NCI-H526 treated with DMSO at 0.1 percent for 48 hours (cell line): ENCODE measurements at places on chromosomes 5 and 9.

DNA sequence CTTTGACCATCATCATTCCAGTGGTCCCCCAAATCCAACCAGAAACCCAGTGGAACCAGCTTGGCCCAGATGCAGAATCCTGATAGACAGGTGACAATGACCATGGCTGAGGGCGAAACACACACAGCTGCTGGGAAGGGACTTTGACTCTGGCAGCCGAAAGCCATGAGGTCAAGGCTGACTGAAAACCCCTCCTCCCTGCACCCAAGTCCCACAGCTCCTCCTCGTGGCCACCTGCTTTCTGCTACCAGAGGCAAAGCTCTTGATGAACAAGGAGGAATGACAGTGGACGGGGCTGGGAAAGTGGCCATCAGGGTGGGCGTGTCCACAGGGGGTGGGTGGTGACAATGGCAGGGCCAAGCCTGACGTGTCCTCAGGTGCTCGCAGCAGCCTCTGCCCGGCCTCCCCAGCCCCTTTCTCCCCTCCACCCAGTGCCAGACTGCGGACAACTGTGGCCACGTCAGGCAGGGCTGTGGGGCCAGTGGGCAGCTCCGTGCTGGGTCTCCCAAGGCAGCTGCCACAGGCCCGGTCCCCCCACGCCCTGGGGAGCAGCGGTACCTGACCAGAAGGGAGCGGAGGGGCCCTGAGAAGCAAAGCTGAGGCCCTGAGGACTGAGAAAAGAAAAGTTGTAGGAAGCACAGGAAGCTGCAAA lies 30.8 kb upstream of the SARDH start:
- DNase-seq: no peak

DNA sequence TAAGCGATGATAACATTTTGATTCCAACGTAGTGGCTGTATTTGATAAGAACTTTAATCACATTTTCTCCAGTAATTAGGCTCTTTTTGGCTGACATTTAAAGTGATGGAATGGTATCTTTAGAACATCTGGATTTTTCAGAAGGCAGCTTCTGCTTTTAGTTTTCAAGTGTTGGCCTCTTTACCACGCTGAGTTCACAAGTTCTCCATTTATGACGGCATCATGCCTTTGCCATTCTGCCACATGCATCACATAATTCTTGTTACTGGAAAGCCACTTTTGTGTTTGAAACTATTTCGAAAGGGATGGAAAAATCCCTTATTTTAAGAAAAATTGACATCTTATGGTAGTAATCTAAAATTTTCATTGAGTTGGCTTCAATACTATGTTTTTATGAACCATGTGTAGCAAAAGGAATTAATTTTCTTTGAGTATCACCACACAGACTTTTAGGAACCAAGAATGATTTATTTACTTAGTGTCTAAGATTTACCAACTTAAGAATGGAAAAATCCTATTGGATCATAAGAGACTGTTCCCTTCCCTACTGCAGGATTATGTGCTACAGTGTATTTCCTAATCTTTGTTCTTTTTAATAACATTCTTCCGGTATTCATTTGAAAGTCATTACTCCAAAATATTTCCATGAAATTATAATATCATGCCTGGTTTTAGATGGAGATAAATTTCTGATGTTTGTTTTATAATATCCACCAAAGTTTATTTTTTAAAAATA lies 344.2 kb downstream of the ADGRV1 start:
- DNase-seq: no peak

DNA sequence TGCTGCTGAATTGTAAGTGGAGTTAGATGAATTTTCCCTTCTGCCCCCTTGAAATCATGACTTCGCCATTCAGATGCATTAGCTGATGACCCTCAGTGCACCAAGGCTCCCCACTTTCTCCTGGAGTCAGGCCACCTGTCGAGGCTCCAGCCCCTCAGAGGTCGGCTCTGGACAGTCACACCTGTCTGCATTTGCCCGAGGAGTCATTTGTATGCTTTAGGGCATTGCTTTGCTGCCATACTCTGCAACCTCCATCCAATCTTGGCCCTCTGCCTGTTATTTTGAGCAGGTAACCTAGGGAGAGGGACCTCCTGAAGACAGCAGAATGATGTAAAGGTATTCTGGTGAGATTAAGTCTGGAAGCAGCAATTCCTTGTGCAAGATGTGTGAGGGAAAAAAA lies 144.8 kb downstream of the MACROH2A1 start:
- DNase-seq: no peak

- no peak for DNase-seq
Measured at GRCh38 chr9:130480673-130481072, 35.9 kb downstream of the ASS1 start.

DNA sequence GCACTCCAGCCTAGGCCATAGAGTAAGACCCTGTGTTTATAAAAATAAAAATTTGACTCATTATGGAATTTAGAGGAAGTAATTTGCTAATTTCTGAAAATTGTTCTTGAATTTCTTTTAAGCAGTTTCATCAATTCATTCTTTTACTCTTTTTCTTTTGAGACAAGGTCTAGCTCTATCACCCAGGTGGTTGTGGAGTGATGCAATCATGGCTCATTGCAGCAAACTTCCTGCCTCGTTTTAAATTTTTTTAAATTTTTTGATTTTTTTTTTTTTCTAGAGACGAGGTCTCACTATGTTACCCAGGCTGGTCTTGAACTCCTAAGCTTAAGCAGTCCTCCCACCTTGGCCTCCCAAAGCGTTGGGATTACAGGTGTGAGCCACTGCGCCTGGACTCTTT lies 3.1 kb upstream of the CAMLG start:
- DNase-seq: no peak

DNA sequence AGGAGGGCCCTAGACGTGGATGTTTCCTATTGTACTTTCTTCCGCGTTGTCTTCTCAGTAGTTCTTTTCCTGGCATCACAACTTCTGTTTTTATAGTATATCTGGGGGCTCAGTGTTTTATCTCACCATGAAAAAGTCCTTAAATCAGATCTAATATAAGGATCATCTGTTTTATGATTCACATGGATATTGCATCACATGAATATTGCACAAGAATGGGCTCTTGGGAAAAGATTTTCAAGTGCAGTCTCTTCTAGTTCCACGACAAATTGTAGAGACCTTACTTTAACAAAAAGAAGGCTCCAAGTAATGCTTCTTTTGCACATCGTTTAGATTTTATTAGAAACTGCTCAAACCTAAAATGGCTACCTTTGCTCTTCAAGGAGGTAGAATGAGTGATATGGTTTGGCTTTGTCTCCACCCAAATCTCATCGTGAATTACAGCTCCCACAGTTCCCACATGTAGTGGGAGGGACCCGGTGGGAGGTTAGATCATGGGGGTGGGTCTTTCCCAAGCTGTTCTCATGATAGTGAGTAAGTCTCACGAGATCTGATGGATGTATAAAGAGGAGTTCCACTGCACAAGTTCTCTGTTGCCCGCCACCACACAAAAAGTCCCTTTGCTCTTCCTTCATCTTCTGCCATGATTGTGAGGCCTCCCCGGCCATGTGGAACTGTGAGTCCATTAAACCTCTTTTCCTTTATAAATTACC lies 53.7 kb upstream of the FAM120A start:
- no peak for DNase-seq

DNA sequence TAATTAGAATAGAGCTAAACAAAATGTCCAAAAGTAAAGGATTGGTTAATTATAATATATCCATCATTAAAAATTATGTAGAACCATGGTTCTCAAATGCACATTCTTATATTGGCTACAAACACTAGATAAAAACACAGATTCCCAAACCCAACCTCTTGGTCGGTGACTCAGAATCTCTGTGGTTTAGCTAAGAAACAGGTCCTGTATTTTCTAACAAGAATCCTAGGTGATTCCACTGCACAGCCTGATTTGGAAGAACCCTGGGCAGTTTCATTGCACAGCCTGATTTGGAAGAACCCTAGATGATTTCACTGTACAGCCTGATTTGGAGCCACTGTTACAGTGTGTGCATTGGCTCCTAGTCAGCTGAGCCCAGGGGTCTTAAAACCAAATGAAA lies 67.9 kb downstream of the KIAA1958 start:
- DNase-seq: no peak

DNA sequence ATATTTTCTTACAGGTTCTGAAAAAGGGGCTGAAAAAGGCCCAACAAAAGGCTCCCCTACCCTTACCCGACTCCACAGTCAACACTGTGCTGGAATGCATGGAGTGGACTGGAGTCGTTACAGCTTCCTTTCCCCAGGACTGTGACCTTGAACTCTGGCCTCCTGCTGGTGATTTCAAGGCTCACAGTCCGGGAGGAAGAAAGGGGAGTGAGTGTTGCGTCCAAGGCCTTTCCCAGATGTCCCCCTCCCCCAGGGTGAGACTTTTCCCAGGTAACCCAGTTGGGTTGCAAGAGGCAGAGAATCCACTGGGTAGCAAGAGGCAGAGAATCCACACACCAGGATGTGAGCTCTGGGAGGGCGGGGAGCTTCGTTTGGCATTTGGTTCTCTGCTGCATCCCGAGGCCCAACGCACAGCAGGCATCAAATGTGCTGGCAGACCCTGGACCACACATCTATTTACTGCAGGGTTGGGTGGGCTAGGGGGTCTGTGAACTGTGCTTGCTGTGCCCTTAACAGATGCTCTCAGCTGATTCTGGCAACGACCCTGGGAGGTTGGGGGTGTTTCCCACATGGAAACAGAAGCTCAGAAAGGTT lies 37.5 kb downstream of the FABP6 start:
- no peak for DNase-seq

DNA sequence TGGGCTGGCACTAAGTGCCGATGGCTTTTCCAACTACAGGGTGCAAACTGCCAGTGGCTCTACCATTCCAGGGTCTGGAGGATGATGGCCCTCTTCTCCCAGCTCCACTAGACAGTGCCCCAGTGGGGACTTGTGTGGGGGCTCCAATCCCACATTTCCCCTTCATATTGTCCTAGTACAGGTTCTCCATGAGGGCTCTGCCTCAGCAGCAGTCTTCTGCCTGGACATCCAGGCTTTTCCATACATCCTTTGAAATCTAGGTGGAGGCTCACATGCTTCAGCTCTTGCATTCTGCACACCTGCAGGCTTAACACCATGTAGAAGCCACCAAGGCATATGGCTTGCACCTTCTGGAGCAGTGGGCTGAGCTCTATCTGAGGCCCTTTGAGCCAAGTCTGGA lies 70.3 kb downstream of the TSSK1B start:
- no peak for DNase-seq

DNA sequence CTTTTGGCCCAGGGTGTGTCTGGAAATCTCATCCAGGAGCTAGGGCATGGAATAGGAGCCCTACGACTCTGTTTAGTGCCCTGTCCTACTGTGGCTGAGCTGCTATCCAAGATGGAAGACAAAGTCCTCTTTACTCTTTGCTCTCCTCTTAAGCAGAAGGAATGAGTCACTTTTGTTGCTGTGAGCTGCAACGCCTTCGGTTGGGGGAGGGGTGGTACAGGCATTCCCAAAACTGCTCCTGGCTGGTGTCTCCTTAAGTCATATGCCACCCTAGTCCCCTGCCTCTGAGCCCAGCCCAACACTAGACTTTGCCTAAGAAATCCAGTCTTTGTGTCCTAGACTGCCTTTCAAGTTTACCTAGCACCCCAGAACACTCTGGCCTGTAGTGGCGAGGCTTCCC lies 99.9 kb downstream of the PRR16 start:
- DNase-seq: no peak

DNA sequence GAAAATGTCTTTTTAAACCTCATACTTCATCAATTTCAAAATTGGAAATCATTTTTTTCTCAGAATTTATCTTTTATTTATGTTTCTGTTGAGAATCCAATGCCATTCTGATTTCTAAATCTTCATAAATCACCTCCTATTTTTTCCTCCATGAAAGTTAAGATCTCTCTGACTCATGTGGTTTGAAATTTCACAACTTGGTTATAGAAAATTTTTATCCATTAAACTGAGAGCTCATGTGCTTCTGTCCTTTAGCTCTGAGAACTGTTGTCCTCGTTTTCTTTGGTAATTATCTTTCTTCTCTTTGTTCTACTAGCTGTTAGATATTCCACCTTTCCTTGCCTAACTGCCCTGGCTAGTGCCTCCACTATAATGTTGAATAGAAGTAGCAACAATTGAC lies 1.5 kb upstream of the RNF180 start:
- DNase-seq: no peak

DNA sequence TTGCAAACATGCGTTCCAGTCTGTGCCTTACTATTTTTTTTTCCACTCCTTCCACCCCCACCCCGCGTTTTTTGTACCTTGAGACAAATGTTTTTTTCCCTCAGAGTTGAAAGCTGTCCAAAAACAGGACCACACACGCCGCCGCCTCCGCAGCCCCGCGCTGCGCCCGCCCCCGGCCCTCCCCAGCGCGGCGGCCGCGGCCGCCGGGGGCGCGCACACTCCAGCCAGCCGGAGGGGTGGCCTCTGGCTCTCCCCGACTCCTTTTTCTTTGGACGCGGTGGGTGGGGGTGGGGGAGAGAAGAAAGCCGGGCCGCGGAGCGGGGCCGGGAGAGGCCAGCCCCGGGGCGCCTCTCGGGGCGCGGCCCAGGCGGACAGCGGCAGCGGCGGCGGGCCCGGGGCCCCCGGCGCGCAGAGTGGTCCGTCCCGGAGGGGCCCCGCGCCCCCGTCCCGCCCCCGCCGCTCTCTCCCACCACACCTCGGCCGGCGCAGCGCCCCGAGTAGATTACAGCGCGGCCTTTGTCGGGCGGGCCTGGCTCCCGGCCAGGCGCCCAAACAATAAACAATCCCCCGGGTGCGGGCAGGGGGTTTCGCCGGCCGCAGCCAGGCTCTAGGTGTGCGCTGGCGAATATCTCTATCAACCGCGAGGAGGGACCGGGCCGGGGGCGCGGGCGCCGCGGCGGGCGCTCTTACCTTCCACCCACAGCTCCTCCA lies 10.9 kb downstream of the PTCH1 start:
- DNase-seq: peak; percentile 32

- no peak for DNase-seq
Measured at GRCh38 chr9:12212860-12213259, 480.3 kb upstream of the TYRP1 start.

DNA sequence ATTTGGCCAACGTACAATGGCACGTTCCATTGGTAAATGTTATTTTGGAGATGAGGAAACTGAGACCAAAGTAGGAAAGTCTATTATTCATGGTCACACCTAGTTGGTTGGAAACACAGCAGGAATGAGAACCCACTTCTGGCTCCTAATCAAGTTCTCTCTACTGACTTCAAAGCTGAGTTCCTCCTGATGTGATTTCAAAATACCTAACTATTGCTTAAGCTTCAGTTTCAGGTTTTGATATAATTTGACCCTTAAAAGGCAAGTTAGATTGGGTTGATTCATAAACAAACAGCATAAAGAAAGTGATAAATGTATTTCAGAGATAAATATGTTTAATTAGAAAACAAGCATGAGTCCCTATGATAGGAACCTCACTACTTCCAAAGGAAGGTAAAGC lies 312.5 kb downstream of the PARP8 start:
- DNase-seq: no peak
